LoVo (cell line): ENCODE measurements at places on chromosomes 3 and 15.

DNA sequence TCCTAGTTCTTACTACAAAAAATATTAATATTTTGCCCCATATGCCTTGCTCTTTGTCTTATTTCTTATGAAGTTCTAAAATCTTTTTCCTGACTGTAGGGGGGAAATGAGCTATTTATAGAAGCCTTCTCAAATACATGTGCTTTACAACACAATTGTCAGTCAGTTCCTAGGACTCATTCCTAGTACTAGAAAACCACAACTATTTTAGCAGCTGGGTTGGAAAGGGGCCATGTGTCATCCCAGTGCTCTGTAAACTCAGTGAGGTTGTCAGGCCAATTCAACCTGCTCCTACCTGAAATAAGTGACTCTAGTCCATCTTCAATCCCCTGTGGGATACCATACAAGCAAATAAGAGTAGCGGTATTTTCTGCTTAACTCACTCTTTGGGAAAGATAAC, 153.8 kb downstream of the ULK4 start:
- DNase-seq: peak; percentile 13

DNA sequence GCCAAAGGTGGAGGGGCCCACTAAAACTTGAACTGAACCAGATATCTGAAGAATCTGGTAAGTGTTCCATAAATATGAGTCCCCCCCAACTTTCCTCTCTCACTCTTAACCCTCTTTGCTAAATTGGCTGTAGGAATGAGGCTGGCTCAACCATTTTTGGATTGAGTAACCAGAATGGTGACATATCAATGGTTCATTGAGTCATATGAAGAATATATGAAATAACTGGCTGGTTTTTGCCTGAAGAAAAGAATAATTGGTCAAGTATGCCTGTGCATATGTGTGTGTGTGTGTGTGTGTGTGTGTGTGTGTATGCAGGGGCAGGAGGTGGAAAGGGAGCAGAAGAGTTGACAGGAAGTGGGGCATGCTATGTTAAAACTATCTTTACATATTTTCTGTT, 472.9 kb upstream of the THBS1 start:
- no peak for DNase-seq

DNA sequence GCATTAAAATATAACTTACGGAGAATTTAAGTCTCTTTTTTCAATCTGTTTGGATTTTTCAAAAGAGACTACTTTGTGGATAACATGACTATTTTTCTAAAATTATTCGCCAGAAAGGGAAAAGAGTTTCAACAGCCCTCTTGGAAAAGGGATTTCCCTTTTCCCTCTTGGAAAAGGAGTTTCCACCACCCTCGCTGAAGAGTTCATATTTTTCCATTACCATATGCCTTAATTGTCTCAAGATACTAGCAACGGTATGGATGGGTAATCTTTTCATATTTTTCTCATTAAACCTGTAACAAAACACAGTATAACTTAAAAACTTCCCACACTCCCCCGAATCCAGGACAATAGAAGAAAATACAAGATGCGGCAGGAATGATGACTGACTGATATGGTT, 66.1 kb upstream of the SPATA12 start:
- DNase-seq: no peak

DNA sequence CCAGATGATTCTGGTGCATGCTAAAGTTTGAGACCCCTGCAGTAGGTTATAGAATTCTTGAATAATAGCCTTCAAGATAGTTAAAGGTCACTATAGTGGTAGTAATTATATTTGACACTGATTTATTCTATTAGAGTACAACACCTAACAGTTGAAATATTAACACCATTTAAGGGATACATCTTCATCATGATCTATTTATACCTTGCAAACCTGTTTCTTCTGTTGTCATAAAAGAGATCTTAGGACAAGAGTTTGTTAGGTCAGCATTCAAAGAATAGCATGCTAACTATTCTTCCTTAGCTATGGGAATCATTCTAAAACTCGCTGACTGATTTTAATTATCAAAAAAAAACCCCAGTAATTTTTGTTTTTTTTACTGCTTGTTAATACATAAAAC, 46.5 kb downstream of the TSC22D2 start:
- no peak for DNase-seq

GRCh38 chr3:46656778-46657556, 36.5 kb downstream of the ALS2CL start:
- DNase-seq: no peak

DNA sequence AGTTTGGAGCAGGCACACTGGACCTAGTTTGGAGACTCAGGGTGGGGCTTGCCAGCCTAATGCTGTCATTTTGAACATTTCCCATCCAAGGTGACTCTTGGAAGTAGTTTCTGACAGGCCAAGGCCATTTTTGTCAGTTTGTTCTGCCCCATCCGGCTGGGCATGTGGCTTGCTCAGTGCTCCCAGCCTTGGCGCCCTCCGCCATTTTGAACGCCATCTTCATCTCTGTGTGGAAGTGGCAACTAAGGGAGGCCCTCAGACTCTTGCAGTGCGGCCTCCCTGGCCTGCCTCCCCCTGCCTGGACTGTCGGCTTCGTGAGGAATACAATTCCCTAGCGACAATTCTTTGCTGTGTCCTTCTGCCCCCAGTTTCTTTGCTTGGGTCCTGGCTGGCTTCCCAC, 150.6 kb upstream of the RGMA start:
- DNase-seq: no peak

DNA sequence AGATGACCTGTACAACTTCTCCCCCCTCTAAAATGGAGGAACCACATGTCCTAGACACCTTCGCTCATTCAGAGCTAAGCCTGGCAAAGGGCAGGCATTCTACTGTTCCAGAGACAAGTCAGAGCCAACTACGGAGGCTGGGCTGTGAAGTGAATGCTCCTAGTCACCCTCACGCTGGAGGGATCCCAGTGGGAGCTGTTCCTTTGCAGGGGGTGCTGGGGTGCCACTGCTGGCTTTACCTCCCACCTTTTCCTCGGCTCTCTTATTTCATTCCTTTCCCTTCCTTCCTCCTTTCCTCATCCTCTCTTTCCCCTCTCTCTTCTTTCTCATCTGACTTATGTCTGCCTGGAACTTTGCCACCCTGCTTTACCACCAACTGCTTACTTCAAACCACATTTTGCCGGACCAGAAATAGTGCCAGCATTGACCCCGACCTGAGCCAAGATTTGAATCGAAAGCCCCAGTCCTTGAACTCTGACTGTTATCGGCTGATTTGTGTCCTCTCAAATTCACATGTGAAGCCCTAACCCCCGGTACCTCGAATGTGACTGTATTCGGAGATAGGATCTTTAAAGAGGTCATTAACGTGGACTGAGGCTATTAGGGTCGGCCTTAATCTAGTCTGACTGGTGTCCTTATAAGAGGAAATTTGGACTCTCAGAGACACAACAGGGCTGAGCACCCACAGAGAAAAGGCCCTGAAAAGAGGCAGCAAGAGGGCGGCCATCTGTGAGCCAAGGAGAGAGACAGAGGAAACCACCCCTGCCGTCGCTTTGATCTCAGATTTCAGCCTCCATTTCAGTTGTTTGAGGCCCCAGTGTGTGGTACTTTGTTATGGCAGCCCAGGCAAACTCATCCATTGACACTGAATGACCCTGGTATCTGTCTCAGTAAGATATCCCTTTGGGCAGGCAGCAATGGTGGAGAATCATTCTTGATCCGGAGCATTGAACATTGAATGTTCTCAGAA, 31.3 kb upstream of the TBC1D21 start:
- no peak for DNase-seq

GRCh38 chr3:13509059-13509815, 29.1 kb downstream of the HDAC11 start:
- no peak for DNase-seq

DNA sequence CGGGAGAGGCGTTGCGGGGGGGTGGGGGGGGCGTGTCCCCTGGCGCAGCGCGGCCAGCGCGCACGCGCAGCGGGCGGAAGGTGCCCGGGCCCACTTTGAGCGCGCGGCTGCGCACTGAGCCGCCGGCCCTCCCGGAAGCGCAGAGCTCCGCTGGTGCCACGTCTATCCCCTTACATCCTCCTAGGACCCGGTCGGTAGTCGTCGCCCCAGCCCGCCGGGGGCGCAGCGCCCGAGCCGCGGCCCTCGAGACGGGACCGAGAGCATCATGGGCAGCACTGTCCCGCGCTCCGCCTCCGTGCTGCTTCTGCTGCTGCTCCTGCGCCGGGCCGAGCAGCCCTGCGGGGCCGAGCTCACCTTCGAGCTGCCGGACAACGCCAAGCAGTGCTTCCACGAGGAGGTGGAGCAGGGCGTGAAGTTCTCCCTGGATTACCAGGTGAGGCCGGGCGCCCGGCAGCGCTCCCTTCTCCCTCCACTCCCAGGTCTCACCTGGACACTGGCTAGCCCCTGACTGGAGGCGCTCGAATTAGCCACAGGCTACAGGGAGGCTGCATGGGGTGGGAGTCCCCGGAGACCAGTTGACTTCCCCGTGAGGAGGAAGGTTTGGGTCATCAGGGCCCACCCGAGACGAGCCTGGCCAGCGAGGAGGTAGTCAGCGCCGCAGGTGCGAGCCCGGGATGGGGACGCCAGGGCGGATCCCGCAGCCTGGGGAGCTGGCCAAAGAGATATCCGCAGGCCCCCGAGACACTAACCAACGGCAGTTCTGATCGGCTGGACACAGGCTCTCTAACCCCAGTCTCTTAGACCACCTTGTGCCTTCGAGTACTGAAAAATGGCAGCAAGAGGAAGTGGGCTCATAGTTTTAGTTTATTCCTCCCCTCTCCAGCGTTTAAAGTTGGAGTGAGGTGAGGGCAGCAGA, at the start of gene TMED3:
TSS of gene TMED3 (plus strand) at position 128 of the 916 bp plus-strand sequence. CDS start at position 266, 138 bp downstream.
- DNase-seq: peak; percentile 94

DNA sequence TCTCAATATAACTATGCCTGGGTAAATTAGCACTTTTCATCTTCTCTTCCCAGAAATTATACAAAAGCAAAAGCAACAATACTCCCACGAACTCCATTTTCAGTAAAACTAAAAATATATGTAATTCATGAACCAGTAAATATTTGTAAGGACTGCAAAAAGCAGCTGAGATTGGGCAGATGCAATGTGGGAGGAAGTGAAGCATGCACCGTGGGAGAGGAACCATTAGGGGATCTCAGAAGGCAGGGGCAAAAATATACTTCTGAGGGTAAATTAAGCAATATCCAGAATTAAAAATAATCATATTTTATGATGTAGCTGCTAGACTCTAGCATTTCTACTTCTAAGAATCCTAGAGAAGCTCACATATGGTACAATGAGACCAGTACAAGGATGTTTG, 20.2 kb downstream of the CFAP91 start:
- DNase-seq: no peak

GRCh38 chr15:59686389-59686788, 2.7 kb downstream of the BNIP2 start:
- no peak for DNase-seq

DNA sequence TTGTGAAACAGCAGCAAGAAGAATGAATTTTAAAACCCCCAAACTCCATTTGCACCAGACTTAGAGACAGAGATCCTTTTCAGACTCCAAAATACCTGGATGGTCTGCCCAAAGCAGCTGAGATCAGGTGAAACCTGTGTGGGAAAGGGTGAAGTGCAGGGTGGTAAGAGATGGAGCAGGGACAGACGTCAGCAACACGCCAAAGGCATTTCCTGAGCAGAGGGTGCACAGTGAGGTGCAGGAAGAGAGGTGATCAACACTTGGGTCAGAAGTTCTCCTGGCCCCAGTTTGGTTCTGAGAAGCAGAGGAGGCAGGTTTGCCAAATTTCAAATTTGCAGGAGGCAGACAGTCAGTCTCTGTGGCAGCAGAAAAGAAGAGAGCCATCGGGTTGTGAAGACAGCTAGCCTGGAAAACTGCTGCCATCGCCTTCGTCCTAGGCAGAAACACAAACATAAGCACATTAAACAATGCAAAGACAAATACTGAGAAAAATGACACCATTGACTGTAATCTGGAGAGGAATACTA, 9.8 kb downstream of the CCR4 start:
- DNase-seq: no peak

DNA sequence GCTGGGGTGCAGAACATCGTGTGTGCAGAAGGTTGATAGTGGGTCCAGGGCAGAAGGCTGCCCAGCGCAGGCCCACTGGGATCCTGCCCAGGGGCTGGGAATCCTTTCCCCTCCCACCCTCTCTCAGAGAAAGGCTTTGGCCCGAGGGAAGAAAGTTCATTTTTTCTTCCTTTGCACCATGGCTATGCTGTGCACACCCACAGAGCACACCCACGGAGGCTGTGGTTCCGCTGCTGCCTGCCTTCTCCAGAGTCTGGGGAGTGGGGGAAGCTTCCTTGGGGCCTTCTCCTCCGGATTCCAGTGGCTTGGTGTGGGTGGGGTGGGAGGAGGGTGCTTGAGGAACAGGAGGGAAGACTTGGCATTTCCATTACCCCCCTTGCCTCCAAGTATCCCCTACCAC, 7.0 kb upstream of the PRKCD start:
- DNase-seq: no peak
